ENCODE measurements at places on chromosomes 7 and 10. TPM values are rescaled to one million over a fixed set of nuclear protein-coding genes. Genes with fewer than 3 reads are reported as not detected.

HOXA3 gene
- 6.5 TPM for total RNA-seq

TMEM178B gene
- total RNA-seq = not detected

MSS51 gene
- total RNA-seq = 1.6 TPM

ZNF736 gene
- 10.4 TPM for total RNA-seq

PHYHIPL gene
- not detected for total RNA-seq

EXOC4 gene
- 99.6 TPM for total RNA-seq

NKX1-2 gene
- total RNA-seq = not detected

OR2A5 gene
- not detected for total RNA-seq

MALSU1 gene
- 35.9 TPM for total RNA-seq

TCF7L2 gene
- total RNA-seq = 5.7 TPM

SLC16A12 gene
- total RNA-seq = 0.65 TPM

PLCE1 gene
- 0.10 TPM for total RNA-seq

FBXL13 gene
- total RNA-seq = 0.98 TPM

PON1 gene
- total RNA-seq = not detected

EMX2 gene
- not detected for total RNA-seq

PRKCQ gene
- total RNA-seq = not detected

HYAL4 gene
- total RNA-seq = 0.86 TPM

AKR1C3 gene
- total RNA-seq = 69.1 TPM

NFKB2 gene
- total RNA-seq = 27.1 TPM

MACC1 gene
- total RNA-seq = not detected

PNLIP gene
- not detected for total RNA-seq

GPR15LG gene
- total RNA-seq = not detected

LRRC17 gene
- total RNA-seq = 16.3 TPM

DNTT gene
- not detected for total RNA-seq

CPXM2 gene
- total RNA-seq = 0.65 TPM

RAB18 gene
- total RNA-seq = 42.1 TPM

FAM221A gene
- 2.6 TPM for total RNA-seq

AOAH gene
- 0.10 TPM for total RNA-seq

PRSS2 gene
- total RNA-seq = 0.98 TPM

GPNMB gene
- 0.57 TPM for total RNA-seq

CREB3L2 gene
- 30.4 TPM for total RNA-seq

YWHAG gene
- total RNA-seq = 211 TPM
